Right cardiac atrium (tissue), 5 donors: ENCODE measurements at places on chromosomes 3 and 15. TPM values are rescaled to one million over a fixed set of nuclear protein-coding genes. Genes with fewer than 3 reads are reported as not detected.
A peak's percentile ranks its signal among the peaks of the same experiment; 100 is the strongest.

DNA sequence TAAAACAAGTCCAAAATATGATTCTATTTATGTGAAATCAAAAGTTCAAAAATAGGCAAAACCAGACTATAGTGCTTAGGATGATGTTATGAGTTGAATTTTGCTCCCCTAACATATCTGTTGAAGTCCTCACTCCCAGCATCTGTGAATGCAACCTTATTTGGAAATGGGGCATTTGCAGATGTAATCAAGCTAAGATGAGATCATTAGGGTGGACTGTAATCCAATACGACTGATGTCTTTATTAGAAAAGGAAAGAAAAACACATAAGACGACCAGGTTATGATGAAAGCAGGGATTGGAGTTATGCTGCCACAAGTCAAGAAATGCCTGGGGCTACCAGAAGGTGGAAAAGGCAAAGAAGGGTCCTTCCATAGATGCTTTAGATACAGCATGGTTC, 110.5 kb upstream of the CCDC39 start:
- DNase-seq, result no peak

Gene BFSP2
- total RNA-seq, result not detected

DNA sequence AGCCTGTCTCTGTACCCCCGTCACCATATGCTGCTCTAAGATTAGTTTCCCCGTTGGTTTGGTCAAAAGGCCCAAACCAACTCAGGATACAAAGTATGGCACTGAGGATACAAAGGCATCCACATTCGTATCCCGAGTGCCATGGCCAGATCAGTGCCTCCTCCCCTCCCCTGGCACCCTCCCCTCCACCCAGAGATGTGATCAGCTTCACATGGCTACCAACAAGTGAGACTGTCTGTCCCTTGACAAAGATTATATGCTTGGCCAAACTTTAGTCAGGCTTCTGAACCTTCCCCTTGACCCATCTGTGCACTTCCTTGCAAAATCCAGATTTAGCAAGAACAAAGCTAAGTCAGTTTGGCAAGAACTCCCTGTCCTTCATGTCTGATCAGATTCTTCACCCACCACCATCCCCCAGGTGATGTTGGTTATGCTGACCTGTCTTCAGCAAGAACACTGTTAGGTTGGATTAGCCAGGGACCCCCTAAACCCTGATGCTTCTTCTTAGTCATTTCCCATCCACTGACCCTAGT, 61.7 kb downstream of the KLF15 start:
- no peak for DNase-seq

GRCh38 chr3:188954590-188955208, 217.1 kb upstream of the TPRG1 start:
- DNase-seq, result peak; percentile 91

GRCh38 chr15:48366584-48367312, 35.5 kb downstream of the DUT start:
- DNase-seq, result no peak

- no peak for DNase-seq
Measured at GRCh38 chr3:15380980-15381890, 46.1 kb downstream of the METTL6 start.

Gene NR2E3
- total RNA-seq, result not detected

DNA sequence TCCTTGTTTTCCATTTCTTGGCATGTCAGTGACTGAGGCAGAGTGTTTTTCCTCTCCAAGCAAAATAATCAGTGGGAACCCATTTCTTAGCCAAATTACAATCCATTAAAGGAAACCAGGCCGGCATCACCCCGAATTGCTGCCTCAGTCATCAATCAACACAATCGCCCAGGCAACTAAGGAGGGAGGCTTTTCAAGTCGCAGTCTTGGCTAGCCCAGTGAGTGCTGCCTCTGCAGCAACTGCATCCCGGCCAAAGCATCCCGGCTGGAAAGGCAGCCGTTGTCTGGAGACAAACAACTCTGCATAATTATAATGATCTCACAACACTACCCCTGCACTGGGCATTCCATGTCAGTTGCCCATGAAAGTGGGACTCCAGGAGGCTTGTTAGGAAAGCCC, 213.5 kb upstream of the PRICKLE2 start:
- peak; percentile 67 for DNase-seq

Gene FBLN2
- total RNA-seq, result 323 TPM

Gene P4HTM
- total RNA-seq, result 42.8 TPM

Gene TMEM40
- 5.1 TPM for total RNA-seq

GRCh38 chr15:79115986-79116665, 25.5 kb upstream of the RASGRF1 start:
- peak; percentile 69 for DNase-seq

Gene ANKDD1A
- 4.0 TPM for total RNA-seq

DNA sequence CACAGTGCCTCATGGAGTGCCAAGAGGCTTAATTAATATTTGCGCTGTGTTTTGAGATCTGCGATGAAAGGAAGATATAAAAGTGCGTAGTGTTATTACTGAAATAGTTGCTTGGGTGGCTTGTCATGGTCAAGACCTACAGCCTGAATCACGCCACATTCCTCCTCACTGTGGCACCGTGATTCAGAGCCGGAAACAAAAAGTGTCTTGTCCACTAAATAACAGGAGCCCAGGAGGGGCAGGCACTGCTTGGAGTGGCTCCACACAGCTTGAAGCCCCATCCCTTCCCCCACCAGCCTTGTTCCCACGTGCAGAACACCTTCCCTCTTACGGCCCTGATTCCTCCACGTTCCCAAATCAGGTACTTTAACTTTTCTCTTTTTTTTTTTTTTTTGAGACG, 1.2 kb upstream of the LRRC15 start:
- DNase-seq, result no peak

Gene ITIH1
- not detected for total RNA-seq

DNA sequence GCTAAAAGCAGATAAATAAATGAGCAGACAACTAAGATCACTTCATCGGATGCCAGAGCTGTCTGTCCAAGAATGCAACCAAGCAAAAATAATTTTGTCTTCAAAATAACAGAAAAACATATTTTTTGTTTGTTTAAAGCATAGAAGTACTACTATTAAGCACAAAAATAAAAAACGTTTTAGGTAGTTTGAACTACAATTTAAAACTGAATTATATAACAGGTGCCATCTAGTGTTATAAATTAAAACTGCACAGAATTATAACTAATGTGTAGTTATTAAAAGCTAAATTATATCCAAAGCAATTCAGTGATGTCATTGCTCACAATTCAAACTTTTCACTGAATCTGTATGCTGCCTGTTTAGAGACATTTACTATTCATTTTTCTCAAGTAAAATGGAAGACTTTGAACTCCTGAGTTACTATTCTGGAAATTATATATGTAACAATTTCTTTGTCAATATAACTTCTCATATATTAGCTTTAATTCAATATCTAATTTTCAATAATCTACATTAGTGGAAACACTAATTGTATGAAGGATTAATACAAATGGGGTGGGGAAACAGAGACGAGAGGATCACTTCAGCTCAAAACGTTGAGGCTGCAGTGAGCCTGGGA, 29.5 kb downstream of the LINS1 start:
- DNase-seq, result no peak

DNA sequence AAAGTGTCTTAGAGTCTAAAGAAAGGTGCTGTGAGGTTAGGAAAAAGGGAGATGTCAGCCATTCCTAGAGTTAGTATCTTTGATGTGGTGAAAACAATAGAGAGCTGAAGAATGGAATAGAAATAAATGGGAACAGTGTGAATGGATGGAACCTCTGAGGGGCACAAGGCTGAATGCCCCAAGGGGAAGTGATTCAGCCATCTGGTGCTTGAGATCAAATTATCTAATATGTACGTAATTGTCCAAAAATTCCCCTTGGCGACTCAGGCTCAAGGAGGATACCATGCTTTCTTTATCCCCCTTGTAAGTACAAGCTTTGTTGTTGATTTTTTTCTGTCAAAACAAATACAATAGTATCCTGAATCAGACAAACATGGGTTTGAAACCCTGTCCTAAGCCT, 361.6 kb downstream of the LSAMP start:
- DNase-seq, result no peak

DNA sequence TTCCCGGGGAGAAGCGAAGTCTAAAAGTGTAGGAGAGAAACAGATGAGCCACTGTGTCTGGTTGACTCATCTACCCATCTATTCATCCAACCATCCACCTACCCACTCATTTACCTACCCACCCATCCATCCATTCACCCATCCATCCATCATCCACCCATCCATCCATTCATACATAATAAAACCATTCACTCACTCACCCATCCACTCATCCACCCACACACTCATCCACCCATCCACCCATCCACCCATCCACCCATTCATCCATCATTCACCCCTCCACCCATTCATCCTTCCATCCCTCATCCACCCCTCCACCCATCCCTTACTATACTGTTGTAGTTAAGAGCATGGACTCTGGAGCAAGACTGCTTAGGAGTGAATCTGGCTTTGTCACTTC, 136.4 kb upstream of the ATP2B2 start:
- no peak for DNase-seq

DNA sequence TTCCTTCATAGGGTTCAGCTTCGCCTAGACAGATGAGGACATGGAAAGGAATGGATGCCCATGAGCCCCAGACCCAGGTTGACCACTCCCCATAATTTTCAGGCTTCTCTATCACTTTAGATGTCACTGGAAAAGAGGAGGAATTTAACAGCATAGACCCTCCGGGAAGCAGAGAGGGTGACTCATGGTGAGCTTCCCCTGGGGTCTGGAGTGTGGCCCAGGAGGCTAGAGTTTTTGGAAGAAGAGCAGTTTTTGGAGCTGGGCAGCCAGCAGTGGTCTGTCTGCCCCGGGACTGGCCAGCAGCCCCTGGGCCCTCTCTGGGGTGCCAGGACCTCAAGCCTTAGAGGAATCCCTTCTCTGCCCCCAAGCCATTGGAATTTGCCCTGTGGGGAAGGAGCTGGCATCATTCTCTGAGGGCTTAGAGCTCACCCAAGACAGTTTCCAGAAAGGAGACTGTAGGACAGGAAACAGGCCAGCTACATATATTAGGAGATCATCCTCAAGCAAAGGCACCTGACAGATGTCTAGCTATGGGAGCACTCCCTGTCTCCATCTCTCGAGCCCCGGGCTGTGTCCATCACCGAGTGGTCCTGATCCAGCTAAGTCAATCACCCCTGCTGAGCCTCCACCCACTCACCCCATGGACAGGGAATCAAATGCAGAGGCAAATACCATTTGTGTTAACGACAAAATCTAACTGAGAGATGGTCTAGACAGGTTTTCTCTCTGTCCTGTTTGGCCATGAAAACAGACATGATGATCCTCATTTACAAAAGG, 67.3 kb downstream of the MEGF11 start:
- no peak for DNase-seq

DNA sequence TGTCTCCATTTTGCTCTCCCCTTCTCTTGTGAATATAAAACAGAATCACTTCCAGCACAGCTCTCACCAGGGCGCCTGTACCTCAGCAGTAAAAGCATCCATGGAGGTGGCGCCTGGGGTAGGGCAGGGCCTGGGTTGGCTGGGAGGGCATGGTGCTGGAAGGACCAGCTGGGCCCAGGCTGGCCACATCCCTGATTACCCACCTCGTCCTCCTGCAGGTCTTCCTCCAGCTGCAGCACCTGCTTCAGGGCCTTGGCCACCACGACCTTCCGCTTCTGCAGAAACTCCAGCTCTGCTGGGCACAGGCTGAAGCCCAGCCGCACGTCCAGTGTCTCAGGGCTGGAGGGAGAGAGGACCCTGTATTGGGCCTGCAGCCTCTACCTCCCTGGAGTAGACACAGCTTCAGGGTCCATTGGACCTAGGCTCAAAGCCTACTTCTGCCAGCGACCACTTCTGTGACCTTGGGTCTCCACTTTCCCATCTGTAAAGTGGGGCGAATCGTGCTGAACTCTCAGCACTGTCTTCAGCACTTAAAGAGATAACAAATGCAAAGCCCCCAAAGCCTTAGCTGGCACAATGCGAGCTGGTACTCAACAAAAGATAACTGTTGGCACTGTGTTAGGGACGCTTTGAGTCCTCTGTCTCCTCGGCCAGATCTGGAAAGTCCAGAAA, 23.8 kb downstream of the PLA2G4E start:
- no peak for DNase-seq

GRCh38 chr15:90592131-90592881, 62.6 kb downstream of the CRTC3 start:
- no peak for DNase-seq

GRCh38 chr3:114867835-114868503, 279.1 kb downstream of the ZBTB20 start:
- DNase-seq, result no peak

Gene ZDHHC23
- 1.2 TPM for total RNA-seq

DNA sequence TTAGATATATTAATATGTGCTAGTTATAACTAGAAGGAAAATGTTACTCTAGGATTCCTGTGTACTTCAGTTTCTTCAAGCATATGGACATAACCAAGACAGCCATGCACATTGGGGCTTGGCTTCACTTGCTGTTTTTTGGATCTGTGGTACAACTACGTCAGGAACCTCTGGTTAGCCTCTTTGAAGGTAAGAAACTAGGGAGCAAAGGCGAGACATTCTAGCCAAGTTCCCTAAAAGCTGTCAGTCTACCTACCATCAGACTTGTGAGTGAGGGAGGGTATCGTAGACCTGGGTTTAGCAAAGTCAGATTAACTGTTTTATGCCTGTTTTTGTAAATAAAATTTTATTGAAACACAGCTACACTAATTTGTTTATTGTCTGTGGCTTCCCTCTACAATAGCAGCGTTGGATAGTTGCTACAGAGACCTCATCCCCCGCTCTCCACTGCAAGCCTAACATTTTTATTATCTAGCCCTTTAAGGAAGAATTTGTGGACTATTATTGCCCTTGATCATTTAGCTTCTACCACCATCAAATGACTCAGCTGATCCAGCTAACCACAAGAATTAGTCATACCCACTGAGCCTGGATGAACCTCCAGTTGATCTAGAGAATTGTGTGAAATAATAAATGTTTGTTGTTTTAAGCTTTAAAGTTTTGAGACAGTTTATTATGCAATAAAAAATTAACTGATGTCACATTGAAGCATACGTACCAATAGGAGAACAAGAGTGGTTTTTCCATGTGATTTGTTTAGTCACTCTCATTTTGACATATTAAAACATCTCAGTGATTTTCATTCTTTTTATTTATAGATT, 58.1 kb downstream of the RSRC1 start:
- no peak for DNase-seq

DNA sequence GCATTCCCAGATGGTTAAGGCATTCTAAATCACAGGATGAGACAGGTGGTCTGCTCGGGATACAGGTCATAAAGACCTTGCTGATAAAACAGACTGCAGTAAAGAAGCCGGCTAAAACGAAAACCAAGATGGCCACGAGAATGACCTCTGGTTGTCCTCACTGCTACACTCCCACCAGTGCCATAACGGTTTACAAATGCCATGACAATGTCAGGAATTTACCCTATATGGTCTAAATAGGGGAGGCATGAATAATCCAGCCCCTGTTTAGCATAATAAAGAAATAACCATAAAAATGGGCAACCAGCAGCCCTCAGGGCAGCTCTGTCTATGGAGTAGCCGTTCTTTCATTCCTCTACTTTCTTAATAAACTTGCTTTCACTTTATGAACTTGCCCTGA, 151.1 kb downstream of the ZNF385D start:
- no peak for DNase-seq
